ENCODE measurements at places on chromosomes 12 and 14.

DNA sequence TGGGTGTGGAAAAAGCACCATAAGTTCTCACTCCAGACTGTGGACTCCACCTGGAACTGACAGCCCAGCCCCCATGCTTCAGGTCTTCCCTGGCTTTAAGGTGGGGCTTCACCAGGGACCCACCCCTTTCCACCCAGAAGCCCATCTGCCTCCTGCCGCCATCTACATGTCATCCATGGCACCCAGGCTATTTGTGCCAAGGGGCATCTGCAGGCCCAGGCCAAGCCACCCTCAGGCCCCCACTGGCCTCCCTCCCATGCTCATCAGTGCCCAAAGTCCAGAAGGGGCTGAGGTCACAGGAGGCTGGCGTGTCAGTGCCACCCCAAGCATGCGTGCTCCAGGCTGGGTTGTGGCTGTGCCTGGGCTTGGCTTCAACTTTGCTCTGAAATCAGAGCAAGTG is 212.2 kb upstream of the DIO3 start:
- no peak for DNase-seq

DNA sequence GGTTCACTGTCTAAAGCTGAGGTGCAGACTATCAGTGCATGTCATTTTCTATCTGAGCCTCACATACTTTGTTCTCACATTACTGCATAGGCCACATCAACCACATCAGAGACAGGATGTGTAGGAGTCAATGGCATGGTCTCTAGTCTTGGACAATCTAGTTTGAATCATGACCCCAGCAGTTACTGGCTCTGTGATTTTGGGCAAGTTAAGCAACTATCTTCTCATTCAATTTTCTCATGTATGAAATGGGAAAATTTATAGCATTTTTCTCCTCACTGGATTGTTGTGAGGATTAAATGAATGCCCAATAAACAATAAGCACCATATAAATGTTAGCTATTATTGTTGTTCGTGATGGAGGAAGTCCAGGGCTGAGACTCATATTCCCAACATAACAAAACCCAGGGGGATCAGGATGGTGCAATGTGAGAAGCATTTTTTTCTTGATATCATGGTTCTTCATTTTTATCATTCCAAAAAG is 432.6 kb downstream of the LRIG3 start:
- DNase-seq: no peak

GRCh38 chr12:66929121-66929520 is 250.2 kb upstream of the GRIP1 start:
- DNase-seq: no peak

DNA sequence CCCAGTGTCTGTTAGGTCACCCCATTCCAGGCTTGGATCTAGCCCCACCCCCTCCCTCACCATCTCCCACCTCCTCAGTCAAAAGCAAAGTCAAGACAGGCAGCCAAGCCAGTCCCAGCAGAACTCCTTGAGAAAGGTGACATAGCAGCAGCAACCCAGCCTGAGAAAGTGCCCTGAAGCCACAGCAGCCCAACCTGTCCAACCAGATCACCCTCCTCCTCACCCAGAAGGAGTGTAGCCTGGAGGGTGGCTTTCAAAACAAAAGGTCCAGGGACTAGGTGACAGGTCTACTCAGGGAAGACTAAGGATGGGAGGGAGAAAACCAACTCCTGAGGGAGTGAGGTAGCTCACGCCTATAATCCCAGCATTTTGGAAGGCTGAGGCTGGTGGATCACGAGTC is 5.2 kb downstream of the RAB15 start:
- no peak for DNase-seq

GRCh38 chr14:94864387-94865195 is 94.7 kb upstream of the GSC start:
- peak; percentile 44 for DNase-seq
